Stimulated activated CD4-positive, alpha-beta T cell treated with anti-CD3 and anti-CD28 coated beads, Interleukin-1b, Interleukin-23, amount 100 ng/mL, for 48 hours (primary cell): ENCODE measurements at places on chromosomes 5 and 9.
A peak's percentile ranks its signal among the peaks of the same experiment; 100 is the strongest.

- DNase-seq, result peak; percentile 27
Observed at GRCh38 chr9:5459289-5459829, 9.0 kb downstream of the CD274 start.

GRCh38 chr5:143755966-143756365 lies 56.0 kb upstream of the HMHB1 start:
- DNase-seq, result no peak

DNA sequence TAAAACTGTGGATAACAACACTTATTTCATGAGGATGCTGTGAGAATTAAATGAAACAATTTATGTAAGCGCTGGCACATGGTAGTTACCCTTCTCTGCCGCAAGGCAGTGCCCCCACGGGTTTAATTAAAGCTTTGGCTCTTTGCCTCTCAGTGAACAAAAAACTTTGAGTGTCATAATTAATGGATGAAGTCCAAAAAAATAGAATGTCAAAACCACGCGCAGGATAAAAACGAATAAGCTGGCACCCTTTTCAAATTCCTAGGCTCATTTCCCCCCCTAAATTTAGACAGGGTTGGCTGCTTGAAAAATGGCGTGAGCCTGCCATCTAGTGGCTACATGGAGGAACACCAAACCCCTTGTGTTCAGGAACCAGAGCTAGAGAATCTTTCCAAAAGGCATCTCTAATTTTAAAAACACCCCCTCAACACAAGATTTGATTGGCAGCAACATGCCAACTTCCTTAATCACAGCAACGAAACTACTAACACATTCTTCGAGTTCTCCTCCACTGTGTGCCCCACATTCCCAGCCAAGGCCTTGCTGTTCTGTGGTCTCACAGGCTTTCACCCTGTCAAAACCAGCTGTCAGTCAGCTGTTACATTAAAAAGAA lies 29.0 kb upstream of the CCNG1 start:
- DNase-seq, result peak; percentile 43

GRCh38 chr5:78747705-78748359 lies 99.3 kb upstream of the LHFPL2 start:
- no peak for DNase-seq

- DNase-seq, result no peak
Observed at GRCh38 chr5:106311230-106311915, 1359.4 kb downstream of the EFNA5 start.

- no peak for DNase-seq
Observed at GRCh38 chr5:168085261-168086031, 206.0 kb upstream of the WWC1 start.

- no peak for DNase-seq
Observed at GRCh38 chr9:86983620-86984259, 36.4 kb upstream of the GAS1 start.
